ENCODE measurements at places on chromosomes 6 and 20.
A peak's percentile ranks its signal among the peaks of the same experiment; 100 is the strongest.

GRCh38 chr6:51365566-51365965 is 546.9 kb downstream of the TFAP2B start:
- H3K36me3 ChIP-seq = no peaks in the 10 kb centered on the region
- H3K27ac ChIP-seq = no peak overlapping the region
- H3K4me1 ChIP-seq = no peaks in the 10 kb centered on the region
- no peak overlapping the region for H3K4me3 ChIP-seq

DNA sequence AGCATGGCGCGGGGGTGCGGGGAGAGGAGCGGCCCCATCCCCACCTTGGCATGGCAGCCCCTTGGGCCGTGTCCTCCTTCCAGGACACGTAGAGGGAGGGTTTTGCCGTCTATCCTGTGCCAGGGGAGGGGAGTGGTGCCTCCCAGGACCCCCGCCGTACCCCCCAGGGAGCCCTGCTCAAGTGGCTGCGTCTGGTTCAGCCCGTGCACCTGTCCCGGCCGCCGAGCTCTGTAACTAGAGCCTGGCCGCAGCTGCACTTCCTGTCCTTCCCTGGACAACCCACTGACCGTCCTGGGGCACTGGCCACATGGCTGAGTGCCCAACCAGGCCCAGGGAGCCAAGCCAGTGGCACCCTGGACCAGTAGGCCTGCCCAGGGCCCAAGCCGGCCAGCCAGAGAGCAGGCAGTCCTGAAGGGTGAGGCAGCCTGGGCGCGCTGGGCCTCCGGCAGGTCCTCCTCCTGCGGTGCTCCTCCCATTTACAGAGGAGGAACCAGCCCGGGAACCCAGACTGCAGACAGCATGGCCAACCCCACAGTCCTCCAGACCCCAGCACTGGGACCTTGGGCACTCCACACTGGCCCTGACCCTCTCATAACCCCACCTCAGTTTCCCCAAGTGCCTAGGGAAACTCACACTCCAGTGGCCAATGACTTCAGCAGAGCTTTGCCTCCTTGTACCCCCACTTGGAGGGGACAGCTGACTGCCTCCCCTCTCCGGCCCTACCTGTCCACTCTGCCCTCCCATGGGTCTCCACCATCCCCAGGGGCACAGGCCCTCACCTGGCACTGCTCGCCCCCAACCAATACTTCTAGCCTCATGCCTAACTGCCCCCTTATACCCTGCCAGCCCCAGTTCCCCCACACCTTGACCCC is 8.7 kb downstream of the LAMA5 start:
- no peaks in the 10 kb centered on the region for H3K27me3 ChIP-seq
- DNase-seq = no peak
- H3K36me3 ChIP-seq = peaks cover 8% of the 10 kb centered on the region
- peaks cover 90% of the 10 kb centered on the region for H3K4me1 ChIP-seq
- peak overlapping the region; percentile 38 for H3K4me3 ChIP-seq

- peaks cover 76% of the 10 kb centered on the region for H3K4me1 ChIP-seq
- peak; percentile 80 for DNase-seq
- peak overlapping the region; percentile 82 for H3K27ac ChIP-seq
- H3K36me3 ChIP-seq = no peaks in the 10 kb centered on the region
- no peaks in the 10 kb centered on the region for H3K27me3 ChIP-seq
- no peak overlapping the region for H3K4me3 ChIP-seq
These were observed 62.0 kb upstream of the CD93 start for GRCh38 chr20:23147964-23148730.

GRCh38 chr20:52309181-52309580 is 117.6 kb upstream of the ZFP64 start:
- no peak overlapping the region for H3K27ac ChIP-seq
- no peaks in the 10 kb centered on the region for H3K27me3 ChIP-seq
- H3K4me3 ChIP-seq = no peak overlapping the region
- no peak for DNase-seq
- no peaks in the 10 kb centered on the region for H3K36me3 ChIP-seq

- no peak overlapping the region for H3K4me3 ChIP-seq
- H3K27me3 ChIP-seq = no peaks in the 10 kb centered on the region
- H3K27ac ChIP-seq = no peak overlapping the region
- H3K4me1 ChIP-seq = no peaks in the 10 kb centered on the region
These were observed 28.4 kb downstream of the TMEM200A start for GRCh38 chr6:130394246-130394645.

GRCh38 chr6:158397578-158397977 is 85.3 kb downstream of the TULP4 start:
- H3K27ac ChIP-seq = no peak overlapping the region
- H3K4me1 ChIP-seq = peaks cover 7% of the 10 kb centered on the region
- no peak overlapping the region for H3K4me3 ChIP-seq
- H3K36me3 ChIP-seq = no peaks in the 10 kb centered on the region
- DNase-seq = no peak

DNA sequence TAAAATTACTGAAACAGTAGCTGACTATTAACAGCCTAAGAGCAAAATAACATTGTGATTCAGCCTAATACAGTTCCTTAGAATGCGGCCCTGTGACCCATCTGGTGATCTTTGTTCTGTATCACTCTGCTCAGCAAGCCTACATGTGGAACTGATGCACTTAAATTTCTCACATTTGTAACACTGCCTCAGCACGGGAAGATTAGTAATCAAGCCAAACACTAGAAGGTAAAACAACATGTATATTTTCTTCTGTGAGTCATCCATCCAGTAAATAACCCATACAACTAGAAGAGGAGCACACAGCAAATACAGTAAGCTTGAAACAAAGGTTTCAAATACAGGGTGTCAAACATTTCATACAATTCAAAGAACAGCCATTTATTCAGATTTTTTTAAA is 189.7 kb upstream of the NOX3 start:
- H3K27me3 ChIP-seq = no peaks in the 10 kb centered on the region
- no peak overlapping the region for H3K4me3 ChIP-seq
- peaks cover 6% of the 10 kb centered on the region for H3K4me1 ChIP-seq

DNA sequence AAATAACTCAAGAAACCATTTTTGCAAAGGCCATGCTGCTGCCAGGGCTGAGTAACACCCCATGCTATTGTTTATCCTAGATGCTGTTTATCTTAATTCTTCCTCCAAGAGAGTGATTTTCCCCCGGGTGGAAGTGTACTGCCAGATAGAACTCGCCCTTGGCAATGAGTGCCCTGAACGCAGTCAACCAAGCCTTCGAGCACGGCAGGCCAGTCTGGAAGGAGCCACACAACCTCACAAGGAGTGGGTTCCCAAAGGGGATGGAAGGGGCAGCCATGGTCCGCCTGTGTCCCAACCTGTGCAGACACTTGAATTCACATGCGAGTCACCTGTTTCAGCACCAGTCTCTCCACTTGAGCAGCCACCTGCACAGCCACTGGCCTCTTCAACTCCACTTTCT is 31.9 kb downstream of the PNPLA1 start:
- H3K27me3 ChIP-seq = no peaks in the 10 kb centered on the region
- no peaks in the 10 kb centered on the region for H3K36me3 ChIP-seq
- no peak for DNase-seq

DNA sequence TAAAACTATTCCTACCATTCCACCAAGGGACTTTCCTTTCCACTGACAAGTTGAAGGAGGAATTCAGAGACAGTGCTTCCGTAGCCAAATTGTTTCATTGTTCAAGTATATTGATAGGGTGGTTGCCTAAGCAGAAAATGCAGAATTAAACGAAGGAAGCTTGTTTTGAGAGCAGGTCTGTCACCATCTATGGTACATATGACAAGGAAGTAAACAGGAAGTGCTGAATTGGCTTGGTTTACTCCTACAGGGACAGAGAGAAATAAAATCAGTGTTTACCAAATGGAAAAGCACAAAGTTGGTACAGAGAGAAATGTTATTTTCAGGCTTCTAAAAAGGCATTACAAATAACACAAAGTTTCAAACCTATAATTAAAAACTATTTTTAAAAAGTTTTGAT is 421.8 kb downstream of the CDC5L start:
- H3K4me3 ChIP-seq = no peak overlapping the region
- no peak overlapping the region for H3K27ac ChIP-seq

Measured in lower lobe of right lung (tissue), 2 donors.